ENCODE measurements at places on chromosomes 2 and 18.

GRCh38 chr18:45270289-45270771, 344.9 kb upstream of the SLC14A2 start:
- DNase-seq: no peak

GRCh38 chr2:4597400-4597799, 894.0 kb downstream of the DCDC2C start:
- DNase-seq: no peak

DNA sequence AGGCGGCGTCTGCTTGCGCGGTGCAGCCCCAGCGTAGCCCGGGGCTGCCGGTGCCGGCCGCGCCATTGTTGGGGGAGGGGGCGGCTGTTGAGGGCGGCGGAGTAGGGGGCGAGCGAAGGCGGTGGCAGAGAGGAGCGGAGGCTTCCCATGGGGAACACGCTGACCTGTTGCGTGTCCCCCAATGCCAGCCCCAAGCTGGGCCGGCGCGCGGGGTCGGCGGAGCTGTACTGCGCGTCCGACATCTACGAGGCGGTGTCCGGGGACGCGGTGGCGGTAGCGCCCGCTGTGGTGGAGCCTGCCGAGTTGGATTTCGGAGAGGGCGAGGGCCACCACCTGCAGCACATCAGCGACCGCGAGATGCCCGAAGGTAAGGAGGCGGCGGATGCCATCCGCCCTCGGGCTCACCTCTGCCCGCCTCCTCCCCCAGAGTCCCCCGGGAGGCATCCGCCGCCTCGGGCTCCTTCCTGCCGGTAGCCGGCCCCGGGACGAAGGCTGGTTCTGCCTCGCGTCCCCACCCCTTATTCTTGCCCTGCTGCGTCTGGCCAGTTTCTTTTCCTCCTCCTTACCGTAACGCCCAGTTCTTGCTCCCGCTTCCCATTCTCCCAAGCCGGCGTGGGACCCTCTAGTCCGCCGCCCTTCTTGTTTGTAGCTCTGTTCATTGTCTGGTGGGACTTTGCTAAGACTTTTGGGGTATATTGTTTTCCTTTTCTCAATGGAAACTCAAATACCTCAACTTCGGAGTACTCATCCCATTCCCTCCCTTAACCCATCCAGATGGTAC, 500 bp downstream of the CCNYL1 start:
- DNase-seq: peak; percentile 45

GRCh38 chr2:120546048-120546864, 189.4 kb upstream of the GLI2 start:
- DNase-seq: no peak

DNA sequence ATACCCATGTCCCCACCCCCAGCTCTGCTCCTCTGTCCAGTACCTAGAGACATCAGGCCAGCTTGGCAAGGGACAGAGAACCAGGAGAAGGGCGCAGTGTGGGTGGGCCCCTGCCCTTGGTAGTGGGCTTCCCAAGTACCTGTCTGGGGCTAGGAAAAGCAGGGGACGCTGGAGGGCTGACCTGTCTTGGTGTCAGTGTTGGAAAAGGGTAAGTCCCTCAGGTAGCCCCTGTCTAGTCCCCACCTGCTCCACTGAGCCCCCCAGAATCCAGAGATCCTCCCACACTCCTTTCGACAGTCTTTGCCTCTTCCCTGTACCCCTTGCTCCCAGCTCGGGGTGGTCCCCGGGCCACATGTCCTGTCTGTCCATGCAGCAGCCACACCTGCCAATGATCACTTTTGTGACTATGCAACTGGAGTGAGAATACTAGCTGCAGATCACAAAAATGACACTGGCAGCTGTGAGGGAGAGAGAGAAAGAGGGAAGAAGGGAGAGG, 14.6 kb downstream of the DNAJB2 start:
- no peak for DNase-seq

DNA sequence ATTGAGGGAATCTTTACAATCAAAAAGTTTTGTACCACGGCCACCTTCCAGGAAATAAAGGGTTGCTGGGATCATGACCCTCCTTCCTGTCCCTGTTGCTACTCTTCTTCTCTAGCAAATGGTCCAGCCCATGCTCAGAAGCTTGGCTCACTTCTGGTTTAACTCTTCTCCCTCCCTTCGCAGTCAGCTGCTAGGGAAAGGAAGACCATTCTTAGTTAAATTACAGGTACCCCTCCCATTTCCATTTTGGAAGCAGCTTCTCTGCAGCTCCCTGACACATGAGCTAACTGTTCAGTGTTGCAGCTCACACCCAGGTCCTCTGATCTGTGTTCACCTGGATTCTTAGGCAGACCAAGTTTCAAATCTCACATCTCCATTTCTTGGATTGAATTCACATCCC, 100.3 kb downstream of the DOCK10 start:
- DNase-seq: no peak

DNA sequence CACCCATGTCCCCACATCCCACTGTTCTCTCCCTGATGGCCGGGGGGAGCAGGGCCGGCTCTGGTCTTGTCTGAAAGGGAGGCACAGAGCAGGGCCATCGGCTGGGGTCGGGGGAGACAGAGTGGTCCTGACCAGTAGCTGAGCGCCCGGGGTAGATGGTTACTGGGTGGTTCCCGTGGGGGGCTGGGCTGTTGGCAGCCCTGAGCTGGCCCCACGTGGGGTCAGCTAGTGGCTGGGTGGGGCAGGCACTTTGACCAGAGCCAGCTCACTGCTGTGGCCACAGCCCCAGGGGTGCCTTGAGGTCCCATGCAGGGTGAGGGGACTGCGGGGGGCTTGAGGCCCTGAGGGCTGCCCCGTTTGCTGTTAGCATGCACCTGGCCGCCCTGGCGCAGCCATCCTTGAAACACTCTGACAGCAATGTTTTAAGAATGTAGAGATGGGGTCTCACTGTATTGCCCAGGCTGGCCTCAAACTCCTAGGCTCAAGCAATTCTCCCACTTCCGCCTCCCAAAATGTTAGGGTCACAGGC, 12.3 kb upstream of the NEU4 start:
- no peak for DNase-seq

- no peak for DNase-seq
Measured at GRCh38 chr2:226447338-226448300, 352.0 kb downstream of the IRS1 start.

GRCh38 chr18:79185648-79186047, 116.5 kb downstream of the ATP9B start:
- no peak for DNase-seq

DNA sequence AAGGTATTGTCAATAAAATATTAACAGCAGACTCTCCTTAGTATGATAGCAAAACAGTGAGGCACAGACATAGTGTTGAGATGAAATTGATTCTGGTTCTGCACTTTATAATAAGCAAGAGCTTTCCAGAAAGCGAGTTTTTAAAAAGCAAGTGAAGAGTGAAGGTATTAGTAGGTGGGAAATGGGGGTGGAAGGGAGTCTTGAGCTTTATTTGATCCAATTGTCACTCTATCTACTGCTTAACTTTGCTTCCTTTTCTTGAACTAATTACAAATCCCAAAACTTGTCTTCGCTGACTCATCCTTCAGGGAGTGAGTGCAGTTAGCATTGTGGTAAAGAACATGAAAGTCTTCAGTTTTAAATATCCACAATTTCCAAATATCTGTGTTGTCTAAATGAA, 120.6 kb upstream of the BOD1L2 start:
- no peak for DNase-seq

GRCh38 chr2:201955231-201955630, 78.4 kb upstream of the FZD7 start:
- DNase-seq: no peak

DNA sequence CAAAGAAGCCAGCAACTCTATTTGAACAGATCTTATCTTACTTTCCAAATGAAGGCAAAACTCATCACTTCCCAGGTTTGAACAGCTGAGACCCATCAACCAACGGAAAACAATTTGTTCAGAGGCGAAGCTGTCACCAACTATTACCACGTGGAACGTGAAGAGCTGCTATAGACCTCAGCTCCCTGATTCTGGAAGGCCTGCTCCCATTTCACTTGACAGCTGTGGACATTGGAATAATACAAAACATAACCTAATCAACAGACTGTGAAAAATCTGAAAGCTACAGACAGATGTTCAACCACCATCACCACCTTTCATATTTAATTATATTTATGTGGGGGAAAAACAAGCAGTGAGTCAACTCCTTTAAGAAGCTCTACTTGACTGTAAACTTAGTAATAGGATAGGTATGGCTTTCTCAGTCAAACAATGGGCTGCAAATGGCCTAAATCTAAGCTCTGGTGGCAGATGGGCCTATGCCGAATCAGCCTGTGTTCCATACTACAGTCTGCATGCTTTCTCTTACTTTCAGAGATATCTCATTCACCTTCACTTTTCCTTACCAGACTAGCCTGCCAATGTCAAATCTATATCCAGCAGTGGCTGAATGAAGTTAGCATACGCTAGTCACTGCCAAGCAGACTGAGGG, 896.4 kb downstream of the TDRD15 start:
- DNase-seq: no peak

DNA sequence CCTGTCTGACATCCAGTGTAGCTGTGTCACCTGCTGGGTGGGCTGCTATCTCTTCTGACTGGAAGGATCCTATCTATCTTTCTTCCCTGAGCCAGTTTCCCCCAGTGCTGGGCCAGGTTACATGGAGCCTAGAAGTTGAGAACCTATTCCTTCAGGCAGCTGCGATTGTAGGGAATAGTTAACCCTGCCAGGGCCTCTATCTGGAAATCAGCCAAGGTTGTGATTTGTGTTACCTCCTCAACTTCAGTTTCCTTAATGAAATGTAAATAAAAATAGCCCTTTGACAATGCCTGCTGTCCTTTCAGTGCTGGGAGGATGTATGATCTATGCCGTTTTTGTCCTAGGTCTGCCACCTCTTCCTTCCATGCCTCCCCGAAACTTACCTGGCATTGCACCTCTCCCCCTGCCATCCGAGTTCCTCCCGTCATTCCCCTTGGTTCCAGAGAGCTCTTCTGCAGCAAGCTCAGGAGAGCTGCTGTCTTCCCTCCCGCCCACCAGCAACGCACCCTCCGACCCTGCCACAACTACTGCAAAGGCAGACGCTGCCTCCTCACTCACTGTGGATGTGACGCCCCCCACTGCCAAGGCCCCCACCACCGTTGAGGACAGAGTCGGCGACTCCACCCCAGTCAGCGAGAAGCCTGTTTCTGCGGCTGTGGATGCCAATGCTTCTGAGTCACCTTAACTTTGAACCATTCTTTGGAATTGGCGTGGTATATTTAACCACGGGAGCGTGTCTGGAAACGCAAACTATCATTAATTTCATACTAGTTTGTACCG, 36.6 kb downstream of the GORASP2 start:
- no peak for DNase-seq

DNA sequence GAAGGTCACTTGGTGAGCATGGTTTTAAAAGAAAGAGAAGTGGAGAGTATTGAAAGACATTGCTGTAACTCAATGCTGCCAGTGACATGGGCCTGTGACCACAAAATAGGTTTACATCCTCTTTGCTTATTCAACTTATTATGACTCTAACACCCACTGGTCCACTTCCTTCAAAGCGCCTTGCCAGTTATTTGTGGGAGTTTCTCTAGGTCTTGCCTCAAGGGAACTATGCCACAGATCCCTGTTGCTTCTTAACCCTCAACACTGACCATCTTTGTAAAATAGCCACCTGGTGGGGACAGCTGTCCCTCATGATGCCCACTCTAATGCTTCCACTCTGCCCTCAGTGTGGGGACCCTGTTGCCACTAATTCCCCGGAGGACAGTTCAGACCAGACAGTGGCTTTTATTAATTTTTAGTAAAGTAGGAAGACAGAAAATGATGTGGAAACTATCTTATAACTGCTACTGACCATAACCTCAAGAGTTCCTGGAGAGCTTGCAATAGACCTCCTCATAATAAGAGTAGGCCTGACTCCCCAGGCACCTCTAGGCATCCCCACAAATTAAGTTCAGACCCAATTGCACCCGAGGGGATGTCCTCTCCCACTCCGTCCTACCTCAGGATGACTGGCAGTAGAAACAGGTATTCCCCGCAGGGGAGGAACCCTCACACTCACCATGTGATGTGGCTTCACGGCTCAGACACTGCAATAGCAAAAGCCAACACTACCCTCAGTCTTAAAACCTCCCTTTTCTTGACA, 31.3 kb upstream of the SLC25A52 start:
- DNase-seq: no peak

DNA sequence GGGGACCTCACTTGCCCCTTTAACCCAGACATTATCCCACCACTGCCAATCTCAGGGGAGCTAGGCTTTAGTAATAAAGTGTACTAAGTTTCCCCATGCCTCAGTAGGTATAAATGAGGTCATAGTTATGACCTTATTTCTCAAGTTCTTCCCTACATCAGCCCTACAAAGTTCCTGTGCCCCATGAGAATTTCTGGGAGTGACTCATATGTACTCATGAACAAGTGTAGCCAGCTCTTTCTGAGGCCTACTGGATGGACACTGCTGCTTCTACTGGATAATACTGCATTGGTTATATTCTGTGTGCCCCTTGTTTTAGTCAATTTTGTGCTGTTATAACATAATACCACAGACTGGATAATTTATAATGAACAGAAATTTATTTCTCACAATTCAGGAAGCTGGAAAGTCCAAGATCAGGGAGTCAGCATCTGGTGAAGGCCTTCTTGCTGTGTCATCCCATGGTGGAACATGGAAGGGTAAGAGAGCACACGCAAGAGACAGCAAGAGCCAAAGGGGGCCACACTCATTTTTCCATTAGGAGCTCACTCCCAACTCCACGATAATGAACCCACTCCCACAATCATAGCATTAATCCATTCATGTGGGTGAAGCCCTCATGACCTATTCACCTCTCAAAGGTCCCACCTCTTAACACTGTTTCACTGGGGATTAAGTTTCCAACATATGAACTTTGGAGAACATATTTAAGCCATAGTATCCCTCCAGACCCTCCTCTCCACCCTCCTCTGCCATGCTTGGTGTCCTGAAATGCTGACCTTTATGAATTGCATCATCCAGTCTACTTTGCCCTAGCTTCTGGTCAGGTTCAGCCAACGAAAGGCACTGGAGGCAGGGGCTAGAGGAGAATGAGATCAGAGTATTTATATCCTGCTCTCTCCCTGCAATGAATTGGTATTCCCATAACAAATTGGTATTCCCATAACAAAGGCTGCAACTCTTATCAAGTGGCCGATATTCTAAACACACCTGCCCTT, 25.4 kb upstream of the ST3GAL5 start:
- DNase-seq: no peak

Measured in stimulated activated CD8-positive, alpha-beta memory T cell treated with anti-CD3 and anti-CD28 coated beads, Interleukin-7, amount 100 ng/mL, for 4 hours (primary cell).